ACHN (cell line): ENCODE measurements at places on chromosomes 16 and 17.
A peak's percentile ranks its signal among the peaks of the same experiment; 100 is the strongest.

DNA sequence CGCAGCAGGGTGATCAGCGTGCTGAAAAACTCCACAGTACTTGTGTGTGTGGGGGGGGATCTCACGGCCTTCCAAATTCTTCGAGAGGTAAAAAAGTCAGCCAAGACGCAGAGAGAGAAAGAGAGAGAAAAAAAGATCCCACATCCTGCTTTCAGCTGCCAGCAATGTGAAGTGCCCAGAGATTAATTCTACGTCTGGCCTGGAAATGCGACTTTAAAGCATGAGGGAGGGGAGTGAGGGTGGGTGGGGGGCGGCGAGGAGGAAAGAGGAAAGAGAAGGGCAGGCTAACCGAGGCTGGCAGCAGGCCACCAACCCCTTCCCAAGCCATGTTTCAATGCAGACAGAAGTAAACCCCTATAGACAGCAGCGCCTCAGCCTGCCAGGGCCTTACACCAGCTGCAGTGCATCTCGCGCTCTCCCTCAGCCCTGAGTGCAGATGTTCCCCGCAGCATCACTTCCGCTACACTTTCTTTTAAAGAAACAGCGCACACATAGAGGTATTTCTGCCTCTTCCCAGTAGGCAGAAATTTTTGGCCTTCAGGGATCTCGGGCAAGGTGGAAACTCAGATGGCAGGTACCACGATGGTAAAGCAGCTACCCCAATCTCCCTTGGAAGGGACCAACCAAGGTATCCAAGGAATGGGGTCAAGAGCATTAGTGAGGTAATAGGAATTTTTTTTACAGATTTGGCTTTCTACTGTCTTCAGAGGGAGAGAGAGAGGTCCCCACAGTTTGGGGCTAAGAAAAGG, 87.8 kb downstream of the SMG6 start:
- no peak for DNase-seq

- DNase-seq, result no peak
These were observed 8.9 kb upstream of the SEC14L1 start for GRCh38 chr17:77131904-77132303.

- DNase-seq, result no peak
These were observed 22.6 kb downstream of the SLC39A11 start for GRCh38 chr17:73069841-73070240.

DNA sequence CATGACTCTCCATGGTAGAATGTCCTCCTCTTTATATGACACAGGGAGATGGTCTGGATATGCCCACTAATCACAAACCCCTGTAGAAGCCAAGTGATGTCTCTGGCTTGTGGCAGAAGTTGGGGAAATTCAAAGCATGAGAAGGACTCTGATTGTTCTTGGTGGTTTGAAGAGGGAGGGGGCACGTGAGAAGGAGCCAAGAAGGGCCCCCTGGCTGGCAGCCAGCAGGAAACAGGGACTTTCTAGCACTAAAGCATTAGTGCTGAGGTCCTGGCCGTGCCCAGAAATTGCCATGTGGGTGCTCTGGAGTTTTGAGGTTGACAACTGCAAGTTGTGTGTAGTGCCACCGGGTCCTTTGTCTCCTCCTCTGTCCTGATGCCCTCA, 199.9 kb downstream of the LGALS9B start:
- DNase-seq, result no peak

DNA sequence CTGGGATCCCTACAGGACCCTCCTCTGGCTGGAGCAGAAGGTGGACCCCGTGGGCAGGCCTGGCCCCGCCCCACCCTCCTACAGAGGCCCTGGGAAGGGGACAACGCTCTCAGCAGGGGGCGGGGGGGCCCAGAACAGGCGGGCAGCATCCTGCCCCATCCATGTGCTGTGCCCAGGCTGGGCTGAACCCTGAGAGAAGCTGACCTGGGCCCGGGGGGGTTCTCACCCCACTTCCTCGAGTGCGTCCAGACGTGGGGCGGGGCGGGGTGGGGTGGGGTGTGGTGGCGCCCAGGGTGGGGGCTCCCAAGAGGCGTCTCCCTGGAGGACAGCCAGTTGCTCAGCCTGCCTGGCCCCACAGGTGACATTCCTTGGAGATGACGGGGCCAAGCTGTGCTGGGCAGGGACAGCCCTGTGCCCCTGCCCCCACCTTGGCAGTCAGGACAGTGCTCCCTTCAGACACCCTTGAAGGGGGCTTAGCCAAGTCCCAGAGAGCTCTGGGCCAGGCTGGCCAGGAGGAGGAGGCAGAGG, 390 bp upstream of the UNC13D start:
- DNase-seq, result no peak

DNA sequence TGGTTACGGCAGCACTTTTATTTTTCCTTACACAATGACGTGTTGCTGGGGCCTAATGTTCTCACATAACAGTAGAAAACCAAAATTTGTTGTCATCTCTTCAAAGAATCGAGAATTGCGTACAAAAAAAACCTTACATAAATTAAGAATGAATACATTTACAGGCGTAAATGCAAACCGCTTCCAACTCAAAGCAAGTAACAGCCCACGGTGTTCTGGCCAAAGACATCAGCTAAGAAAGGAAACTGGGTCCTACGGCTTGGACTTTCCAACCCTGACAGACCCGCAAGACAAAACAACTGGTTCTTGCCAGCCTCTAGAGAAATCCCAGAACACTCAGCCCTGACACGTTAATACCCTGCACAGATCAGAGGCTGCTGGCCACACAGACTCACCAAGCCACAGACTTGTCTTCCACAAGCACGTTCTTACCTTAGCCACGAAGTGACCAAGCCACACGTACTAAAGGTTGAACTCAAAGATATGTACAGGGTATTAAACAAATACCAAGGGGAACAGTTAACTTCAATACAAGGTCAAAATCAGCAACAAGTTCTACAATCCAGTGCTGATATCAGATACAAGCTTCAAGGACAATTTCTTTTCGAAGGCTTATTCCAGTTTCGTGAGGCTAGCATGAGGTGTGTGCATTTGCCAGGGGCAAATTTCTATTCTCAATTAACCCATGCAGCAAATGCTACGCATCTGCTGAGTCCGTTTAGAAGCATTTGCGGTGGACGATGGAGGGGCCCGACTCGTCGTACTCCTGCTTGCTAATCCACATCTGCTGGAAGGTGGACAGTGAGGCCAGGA, 2.4 kb downstream of the ACTG1 start:
- DNase-seq, result no peak

- peak; percentile 61 for DNase-seq
These were observed 38.2 kb downstream of the KSR1 start for GRCh38 chr17:27494192-27495091.

GRCh38 chr16:53792161-53792951, 88.4 kb downstream of the FTO start:
- peak; percentile 44 for DNase-seq

DNA sequence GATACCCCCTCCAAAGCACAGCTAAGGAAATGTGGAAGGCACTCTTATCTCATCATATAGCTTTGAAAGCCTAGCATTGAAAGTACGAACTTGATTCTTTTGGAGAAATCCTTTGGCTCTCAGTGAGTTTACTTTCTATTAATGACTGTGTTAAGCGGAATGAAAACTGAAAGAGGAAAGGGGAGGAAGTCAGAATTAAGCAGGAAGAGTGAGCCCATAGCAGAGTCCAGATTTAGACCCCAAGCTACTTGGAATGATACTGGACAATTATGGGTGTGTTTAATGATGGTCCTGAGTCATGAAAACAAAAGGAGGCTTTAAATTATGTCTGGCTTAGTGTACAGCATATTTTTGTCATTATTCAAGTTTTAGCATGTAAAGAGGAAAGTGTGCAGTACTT, 42.2 kb downstream of the TENT4B start:
- peak; percentile 20 for DNase-seq

DNA sequence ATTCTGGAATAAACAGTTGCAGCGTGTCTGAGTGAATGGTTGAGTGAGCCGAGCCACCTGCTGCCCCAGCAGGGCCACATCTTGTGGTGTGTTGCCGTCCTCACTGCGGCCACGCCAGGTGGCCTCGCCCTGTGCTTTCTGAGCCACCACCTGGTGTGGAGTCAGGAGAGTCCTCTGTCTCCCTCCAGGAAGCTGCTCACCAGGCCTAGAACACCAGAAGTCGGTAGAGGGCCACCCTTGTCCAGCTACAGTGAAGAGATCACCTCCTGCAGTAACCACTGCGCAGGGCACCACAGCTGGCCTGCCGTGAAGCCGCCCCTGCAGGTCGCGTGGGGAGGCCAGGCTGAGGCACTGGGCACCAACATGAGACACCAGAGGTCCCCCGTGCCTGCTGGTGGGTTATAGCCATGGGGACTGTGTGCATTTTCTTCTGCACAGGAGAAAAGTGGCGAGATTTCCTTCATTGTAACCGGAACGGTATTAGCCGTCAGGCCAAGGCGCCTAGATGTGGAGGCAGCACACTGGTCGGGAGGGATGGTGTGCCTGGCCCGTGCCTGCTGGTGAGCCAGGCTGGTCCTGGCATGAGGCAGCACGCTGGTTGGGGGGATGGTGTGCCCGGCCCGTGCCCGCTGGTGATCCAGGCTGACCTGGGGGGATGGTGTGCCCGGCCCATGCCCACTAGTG, 28.9 kb upstream of the FOXK2 start:
- no peak for DNase-seq

GRCh38 chr17:67049025-67049739, 4.8 kb downstream of the CACNG1 start:
- DNase-seq, result peak; percentile 21

DNA sequence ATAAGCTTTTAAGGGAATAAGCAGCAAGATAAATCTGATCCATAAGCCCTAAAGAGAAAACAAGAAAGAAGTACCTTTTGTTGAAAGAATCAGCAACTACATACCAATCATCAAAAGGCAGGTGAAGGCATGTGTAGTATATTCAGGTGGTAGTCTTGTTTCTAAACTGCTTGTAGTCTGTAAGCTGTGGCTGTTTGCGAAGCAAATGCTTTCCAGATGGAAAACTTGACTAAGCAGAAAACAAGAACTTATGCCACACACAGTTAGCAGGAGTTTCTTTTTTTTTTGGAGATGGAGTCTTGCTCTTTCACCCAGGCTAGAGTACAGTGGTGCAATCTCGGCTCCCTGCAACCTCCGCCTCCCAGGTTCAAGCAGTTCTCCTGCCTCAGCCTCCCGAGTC, 5.7 kb downstream of the CBX1 start:
- no peak for DNase-seq

- DNase-seq, result no peak
These were observed 29.4 kb downstream of the CCR7 start for GRCh38 chr17:40535924-40536294.

DNA sequence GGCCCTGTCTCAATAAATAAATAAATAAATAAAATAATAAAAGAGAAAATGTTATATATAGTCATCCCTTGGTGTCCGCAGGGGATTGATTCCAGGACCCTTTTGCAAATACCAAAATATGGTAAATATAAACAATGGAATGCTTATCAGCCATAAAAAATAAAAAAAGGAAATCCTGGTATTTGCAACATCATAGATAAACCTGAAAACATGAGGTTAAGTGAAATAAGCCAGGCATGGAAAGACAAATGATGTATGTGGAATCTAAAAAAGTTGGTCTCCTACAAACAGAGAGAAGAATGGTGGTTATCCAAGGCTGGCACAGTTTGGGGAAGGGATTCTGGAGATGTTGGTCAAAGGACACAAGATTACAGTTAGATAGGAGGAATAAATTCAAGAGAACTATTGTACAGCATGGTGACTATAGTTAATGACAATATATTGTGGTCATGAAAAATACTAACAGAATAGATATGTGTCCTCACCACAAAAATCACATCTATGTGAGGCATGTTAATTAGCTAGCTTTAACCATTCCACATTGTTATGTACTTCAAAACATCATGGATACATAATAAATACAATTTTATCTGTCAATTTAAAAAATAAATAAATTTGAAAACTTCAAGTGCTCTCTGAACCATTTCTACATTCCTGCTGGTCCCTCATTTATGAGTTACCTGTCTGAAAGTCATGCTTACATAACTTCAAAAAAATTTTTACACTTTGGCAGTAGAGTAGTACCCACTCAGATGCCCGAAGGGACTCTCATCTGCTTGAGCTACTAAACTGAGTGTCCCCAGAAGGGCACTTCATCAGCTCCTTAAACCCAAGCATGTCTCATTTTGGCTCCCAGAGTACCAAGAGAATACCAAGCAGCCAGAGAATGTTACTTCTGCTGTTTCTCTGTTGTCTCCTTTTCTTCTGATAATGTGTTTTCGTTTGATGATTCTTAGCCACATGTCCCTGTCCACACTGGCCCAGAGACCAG, 26.6 kb downstream of the N4BP1 start:
- DNase-seq, result no peak

DNA sequence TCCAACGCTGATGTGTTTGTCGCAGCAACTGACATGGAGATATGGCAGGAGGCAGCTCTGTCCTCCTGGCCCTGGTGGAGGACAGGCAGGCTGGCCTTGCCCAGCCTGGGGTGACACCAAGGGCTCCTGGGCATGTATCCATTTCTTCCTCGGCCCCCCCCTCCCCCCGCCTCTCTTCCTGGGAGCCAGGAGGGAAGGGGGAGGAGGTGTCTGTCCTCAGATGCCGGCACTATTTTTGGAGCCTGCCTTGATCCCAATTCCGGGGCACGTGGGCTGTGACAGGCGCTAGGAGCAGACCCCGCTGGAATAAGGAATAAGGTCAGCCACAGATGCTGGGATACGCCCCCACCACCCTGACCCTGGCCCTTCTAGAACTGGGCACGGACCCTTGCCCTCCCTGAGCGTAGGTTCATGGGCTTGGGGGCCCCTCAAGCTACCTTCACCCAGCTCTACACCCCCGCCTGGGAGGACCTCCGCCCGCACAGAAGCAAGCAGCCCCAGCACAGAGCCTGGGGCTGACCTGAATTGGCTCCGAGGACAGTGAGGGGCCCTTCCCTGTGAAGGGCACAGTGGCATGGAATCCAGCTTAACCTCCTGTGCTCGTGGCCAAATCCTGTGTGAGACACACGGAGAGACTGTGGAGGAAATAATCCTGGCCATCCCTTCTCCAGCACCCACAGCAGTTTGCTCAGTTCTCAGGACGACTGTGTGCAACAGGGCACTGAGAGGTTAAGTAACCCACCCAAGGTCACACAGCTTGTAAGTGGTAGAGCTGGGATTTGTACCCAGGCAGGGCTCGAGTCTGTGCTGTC, 24.1 kb downstream of the SEC14L5 start:
- no peak for DNase-seq

GRCh38 chr17:2803386-2803785, 7.1 kb downstream of the RAP1GAP2 start:
- no peak for DNase-seq

- DNase-seq, result no peak
These were observed 78.7 kb upstream of the GPRC5B start for GRCh38 chr16:19963301-19963700.

GRCh38 chr16:74449470-74449869, 28.2 kb upstream of the CLEC18B start:
- peak; percentile 38 for DNase-seq

- DNase-seq, result no peak
These were observed 9.3 kb upstream of the USP7 start for GRCh38 chr16:8972843-8973586.

GRCh38 chr16:84295203-84295860, 654 bp downstream of the WFDC1 start:
- DNase-seq, result no peak

DNA sequence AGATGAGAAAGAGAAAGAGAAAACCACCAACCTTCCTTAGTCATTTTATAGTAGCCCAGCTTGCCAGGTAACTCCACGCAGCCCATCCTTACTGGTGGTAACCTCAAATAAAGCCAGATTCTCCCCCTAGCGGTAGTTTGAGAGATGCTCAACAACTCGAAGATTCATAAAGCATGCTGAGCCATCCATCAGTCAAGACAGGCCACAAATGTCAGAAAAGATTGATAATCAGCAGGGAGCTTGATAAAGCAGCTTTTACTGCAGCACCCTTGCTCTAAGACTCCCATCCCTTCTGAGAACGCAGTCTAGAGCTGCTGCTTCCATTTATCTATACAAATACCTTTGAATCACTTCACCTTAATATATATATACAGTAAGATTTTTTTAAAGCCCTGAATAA, 451.5 kb upstream of the HSBP1 start:
- peak; percentile 67 for DNase-seq
